Tibial artery (tissue), 4 donors: ENCODE measurements at places on chromosomes 3 and 15.

DNA sequence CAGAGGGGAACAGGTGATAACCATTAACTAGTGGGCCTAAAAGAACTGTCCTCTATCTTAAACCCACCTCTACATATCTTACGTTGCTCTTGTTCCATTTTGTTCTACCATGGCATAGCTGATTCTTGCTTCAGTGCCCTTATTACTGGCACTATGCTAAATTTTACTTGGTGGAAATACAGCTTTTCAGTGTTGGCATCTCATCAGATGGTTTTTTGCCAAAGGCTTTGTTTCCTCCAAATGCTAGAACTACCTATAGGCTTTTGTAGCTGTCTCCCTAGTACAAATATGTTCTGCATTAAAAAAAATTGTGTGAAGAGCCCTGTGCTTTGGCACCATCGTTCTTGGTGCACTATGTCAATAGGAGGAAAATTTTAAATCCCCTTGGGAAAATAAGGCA is 145.0 kb upstream of the ZBTB20 start:
- no peak for DNase-seq

GRCh38 chr15:68271854-68272471 is 5.6 kb upstream of the FEM1B start:
- no peak for DNase-seq

DNA sequence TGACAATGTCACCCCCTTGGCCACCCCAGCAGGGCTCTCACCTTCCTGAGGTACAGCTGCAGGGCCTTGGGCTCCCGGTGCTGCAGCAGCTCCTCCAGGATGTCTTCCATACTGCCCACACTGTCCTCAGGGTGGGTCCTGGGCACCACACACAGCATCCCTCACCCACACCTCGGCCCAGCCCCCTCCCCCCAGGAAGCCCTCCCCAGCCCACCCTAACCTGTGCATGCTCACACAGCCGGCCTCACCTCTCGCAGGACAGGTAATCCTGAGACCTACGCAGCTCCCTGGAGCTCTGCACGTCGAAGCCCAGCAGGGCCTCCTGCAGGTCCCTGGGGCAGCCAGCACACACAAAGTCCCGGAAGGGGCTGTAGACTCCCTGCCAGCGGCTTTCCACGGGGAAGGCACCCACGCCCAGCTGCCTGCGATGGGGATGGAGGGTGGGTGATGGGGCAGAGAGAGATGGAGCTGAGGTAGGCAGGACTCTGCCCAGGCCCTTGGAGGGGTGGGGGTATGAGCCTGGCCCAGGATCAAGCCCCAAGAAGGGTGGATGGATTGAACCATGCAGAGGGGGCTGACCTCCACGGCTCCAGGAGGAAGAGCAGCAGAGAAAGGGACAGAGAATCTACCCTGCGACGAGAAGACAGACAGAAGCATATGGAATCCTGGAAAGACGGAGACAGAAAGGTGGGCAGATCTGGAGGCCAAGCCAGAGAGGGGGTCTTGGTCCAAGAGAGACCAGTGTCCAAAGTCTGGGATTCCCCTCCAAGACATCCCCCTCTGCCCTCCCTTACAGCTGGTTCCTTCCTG is 16.7 kb downstream of the ALS2CL start:
- no peak for DNase-seq

GRCh38 chr15:79535536-79535935 is 103.4 kb downstream of the MINAR1 start:
- no peak for DNase-seq

- DNase-seq = peak; percentile 45
Measured at GRCh38 chr15:66805202-66805885, 103.3 kb downstream of the SMAD6 start.

DNA sequence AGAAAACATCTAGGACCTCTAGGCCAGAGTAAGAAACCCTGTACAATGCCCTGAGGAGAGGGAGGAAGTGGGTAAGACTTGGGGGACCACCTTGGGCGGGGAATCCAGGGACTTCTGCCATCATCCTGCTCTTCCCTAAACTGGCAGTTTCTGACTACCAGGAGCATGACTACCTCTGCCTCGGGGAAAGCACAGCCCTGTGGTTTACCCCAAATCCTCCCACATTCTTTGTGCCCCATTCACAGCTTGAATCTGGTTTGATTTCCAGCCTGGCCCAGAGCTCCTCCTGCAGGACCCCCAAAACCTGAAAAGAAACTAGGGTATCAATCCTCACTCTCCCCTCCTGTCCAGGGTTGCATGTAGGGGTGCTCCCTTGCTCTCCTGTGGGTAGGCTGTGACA is 4.7 kb downstream of the C3orf18 start:
- DNase-seq = no peak

DNA sequence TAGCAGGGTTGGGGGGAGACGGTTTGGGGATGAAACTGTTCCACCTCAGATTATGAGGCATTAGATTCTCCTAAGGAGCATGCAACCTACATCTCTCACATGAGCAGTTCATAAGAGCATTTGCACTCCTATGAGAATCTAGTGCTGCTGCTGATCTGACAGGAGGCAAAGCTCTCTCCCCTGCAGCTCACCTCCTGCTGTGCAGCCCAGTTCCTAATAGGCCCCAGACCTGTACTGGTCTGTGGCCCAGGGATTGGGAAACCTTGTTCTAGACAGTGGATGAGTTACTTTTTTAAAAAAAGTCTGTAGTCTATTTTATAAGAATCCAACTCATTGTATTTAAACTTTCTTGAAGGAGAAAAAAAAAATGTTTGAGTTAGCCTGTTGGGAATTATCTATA is 100.0 kb downstream of the HHLA2 start:
- no peak for DNase-seq

GRCh38 chr3:179147514-179147872 is 664 bp upstream of the PIK3CA start:
- no peak for DNase-seq

DNA sequence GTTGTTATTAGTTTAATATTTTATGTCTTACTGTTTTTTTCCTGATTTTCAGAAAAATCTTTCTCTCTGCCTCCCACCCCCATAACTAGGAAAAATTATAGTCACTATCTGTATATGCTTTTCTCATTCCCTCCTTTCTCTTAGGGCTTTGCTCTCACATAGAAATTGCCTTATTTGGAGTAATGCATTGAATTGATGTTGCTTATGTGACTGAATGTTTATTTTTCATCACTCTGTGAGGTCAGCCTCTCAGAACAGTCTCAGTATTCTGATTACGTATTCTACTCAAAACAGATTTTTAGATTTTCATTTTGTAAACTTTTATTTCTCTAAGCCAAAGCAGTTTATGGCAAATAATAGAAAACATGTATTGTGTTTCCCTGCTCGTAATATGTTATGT is 121.0 kb downstream of the SLMAP start:
- no peak for DNase-seq

DNA sequence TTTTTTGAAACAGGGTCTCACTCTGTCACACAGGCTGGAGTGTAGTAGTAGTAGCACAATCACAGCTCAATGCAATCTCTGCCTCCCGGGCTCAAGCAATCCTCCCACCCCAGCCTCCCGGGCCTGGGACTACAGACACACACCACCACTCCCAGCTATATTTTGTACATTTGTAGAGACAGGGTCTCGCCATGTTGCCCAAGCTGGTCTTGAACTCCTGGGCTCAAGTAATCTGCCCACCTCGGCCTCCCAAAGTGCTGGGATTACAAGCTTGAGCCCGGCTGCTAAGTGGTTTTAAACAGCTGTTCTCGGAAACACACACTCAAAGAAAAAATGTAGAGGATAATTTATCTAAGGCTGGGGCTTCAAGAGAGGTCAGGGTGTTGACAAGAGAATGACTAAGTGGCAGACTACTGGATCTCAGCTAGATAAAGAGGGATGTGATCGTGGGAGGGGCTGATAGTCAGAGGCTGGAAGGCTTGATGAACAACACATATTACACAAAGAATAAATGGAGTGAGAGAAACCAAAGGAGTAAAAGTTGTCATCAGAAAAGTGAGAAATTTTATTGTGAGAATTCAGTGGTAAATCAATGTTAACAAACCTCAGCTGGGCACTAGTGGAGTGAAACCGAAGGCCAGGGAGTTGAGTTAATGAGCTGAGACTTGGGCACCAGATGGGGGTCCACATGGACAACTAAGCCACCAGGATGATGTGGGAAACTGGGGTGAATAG is 6.7 kb downstream of the CCR5AS start:
- DNase-seq = no peak

- DNase-seq = no peak
Measured at GRCh38 chr3:34238407-34238806, 440.0 kb downstream of the PDCD6IP start.

DNA sequence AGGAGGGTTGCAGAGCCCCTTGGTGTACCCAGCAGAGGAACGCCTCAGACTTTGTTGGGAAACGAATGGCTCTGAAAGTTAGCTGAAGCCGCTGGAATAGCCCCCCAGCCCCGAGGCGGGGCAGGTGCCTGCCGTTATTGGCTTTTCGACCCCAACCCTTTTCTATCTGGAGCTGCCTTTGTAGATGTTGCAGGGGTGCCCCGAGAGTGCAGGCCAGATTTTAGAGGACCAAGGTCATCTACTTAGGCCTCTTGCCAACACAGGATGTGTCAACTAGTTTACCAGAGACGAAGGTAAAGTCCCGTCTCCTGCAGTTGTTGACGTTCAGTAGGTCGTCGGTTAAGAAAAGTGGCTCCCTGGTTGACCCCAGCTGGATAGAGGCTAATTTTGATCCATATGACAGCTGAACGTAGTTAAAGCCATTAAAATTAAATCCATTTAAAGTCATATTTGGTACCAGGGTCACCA is 579 bp upstream of the UBE3A start:
- no peak for DNase-seq

- DNase-seq = no peak
Measured at GRCh38 chr3:173930251-173930650, 532.7 kb downstream of the NLGN1 start.

DNA sequence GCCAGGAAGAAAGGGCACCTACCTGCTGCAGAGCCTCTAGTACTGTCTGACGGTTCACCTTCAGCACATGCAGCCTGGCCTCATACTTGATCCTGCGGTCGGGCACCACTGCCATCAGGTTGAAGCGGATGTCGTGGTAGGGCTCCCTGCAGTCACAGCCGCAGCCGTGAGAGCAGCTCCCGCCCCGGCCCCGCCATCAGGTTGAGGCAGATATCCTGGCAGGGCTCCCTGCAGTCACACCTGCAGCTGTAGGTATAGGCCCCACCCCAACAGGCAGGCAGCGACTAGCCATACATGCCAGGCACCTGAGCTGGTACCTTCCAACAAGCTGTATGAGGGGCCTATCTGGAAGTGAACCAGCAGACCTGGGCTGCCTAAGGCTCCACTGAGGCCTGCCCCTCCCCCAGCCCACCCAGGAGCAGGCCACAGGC is 38.7 kb downstream of the SEMA3G start:
- no peak for DNase-seq

GRCh38 chr3:122938783-122939425 is 88.7 kb downstream of the SEMA5B start:
- peak; percentile 66 for DNase-seq

DNA sequence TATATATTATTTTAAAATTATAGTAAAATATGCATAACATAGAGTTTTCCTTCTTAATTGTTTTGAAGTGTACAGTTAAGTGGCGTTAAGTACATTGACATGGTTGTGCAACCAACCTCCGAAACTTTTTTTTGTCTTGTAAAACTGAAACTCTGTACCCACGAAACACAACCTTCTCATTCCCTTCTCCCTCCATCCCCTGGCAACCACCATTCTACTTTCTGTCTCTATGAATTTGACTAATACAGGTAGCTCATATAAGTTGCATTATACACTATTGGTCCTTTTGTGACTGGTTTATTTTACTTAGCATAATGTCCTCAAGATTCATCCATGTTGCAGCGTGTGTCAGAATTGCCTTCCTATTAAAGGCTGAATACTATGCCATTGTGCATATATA is 179.4 kb downstream of the SATB1 start:
- no peak for DNase-seq

DNA sequence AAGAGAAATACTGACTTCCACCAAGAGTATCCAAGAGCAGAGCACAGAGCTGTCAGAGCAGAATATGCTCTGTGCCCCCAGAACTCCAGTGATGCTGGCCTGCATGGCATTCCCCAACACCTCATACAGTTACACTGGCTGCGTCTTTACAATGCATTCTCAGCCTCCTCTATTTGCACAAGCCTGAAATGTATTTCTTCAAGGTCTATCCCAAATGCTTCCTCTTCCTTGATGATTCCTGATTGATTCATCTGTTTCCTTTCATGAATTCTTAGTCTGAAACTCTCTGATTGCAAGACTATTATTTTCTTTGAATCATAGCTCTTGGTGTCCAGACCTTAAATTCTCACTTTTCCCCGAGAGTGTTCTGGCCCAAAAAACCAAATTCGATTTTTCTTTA is 664.7 kb downstream of the MECOM start:
- DNase-seq = no peak

GRCh38 chr3:186511702-186512101 is 32.5 kb downstream of the CRYGS start:
- DNase-seq = no peak

- no peak for DNase-seq
Measured at GRCh38 chr15:85762039-85762755, 32.5 kb downstream of the KLHL25 start.

DNA sequence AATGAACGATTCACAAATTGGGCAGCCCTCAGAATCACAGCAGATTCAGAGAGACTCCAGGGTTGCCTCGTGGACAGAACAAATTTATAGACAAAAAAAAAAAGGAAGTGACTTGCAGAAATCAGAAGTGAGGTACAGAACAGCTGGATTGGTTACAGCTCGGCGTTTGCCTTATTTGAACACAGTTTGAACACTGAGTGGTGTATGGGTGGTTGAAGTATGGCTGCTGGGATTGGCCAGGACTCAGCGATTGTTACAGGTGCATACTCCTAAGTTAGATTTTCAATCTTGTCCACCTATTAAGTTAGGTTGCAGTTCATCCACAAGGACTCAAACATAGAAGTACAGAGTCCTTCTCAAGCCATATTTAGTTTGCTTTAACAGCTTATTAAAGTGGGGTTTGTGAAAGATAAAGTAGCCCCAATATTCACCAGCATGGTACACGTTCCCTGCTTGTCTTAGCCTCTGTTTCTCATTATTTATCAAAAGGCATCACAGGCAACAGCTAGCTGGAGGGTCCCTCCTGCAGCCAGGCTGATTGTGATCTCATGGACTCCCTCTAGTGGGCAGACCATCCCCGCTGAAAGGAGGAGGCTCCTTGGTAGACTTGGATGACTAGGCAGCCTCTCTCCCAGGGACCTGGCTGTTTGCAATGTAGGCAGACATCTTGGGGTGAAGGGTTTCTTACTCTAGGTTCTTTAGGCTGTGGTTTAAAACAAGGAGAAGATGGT is 17.6 kb upstream of the ALDH1L1 start:
- peak; percentile 86 for DNase-seq

- DNase-seq = no peak
Measured at GRCh38 chr3:175668300-175668699, 809.2 kb downstream of the NAALADL2 start.

- DNase-seq = no peak
Measured at GRCh38 chr3:71503525-71504249, 79.8 kb downstream of the FOXP1 start.
